ENCODE measurements at places on chromosomes 3 and 15.

GRCh38 chr3:58072763-58073130 is 64.5 kb downstream of the FLNB start:
- no peak for DNase-seq
- H3K4me1 ChIP-seq: peaks cover 4% of the 10 kb centered on the region
- no peaks in the 10 kb centered on the region for H3K36me3 ChIP-seq
- peaks cover 2% of the 10 kb centered on the region for H3K27me3 ChIP-seq

GRCh38 chr3:81503026-81503425 is 258.4 kb downstream of the GBE1 start:
- no peak overlapping the region for H3K4me3 ChIP-seq
- H3K36me3 ChIP-seq: peaks cover 4% of the 10 kb centered on the region
- H3K27me3 ChIP-seq: no peaks in the 10 kb centered on the region
- no peak for DNase-seq
- peaks cover 9% of the 10 kb centered on the region for H3K4me1 ChIP-seq
- no peak overlapping the region for H3K27ac ChIP-seq

GRCh38 chr3:108461661-108462111 is 48.7 kb downstream of the MYH15 start:
- peak overlapping the region; percentile 97 for H3K27ac ChIP-seq
- H3K4me3 ChIP-seq: no peak overlapping the region
- no peak for DNase-seq
- H3K36me3 ChIP-seq: no peaks in the 10 kb centered on the region
- peaks cover 2% of the 10 kb centered on the region for H3K27me3 ChIP-seq

- no peaks in the 10 kb centered on the region for H3K27me3 ChIP-seq
- no peak overlapping the region for H3K27ac ChIP-seq
- H3K4me3 ChIP-seq: no peak overlapping the region
- no peak for DNase-seq
- no peaks in the 10 kb centered on the region for H3K36me3 ChIP-seq
These were observed 174.4 kb downstream of the SI start for GRCh38 chr3:164903820-164904451.

- no peak overlapping the region for H3K4me3 ChIP-seq
- no peaks in the 10 kb centered on the region for H3K27me3 ChIP-seq
- H3K4me1 ChIP-seq: peaks cover 2% of the 10 kb centered on the region
- no peak for DNase-seq
- peaks cover 11% of the 10 kb centered on the region for H3K36me3 ChIP-seq
- H3K27ac ChIP-seq: no peak overlapping the region
These were observed 273.7 kb upstream of the UMPS start for GRCh38 chr3:124456506-124456905.

- no peak overlapping the region for H3K4me3 ChIP-seq
- no peak overlapping the region for H3K27ac ChIP-seq
- peaks cover 2% of the 10 kb centered on the region for H3K27me3 ChIP-seq
- no peak for DNase-seq
These were observed 90.4 kb downstream of the SUCLG2 start for GRCh38 chr3:67564008-67564407.

DNA sequence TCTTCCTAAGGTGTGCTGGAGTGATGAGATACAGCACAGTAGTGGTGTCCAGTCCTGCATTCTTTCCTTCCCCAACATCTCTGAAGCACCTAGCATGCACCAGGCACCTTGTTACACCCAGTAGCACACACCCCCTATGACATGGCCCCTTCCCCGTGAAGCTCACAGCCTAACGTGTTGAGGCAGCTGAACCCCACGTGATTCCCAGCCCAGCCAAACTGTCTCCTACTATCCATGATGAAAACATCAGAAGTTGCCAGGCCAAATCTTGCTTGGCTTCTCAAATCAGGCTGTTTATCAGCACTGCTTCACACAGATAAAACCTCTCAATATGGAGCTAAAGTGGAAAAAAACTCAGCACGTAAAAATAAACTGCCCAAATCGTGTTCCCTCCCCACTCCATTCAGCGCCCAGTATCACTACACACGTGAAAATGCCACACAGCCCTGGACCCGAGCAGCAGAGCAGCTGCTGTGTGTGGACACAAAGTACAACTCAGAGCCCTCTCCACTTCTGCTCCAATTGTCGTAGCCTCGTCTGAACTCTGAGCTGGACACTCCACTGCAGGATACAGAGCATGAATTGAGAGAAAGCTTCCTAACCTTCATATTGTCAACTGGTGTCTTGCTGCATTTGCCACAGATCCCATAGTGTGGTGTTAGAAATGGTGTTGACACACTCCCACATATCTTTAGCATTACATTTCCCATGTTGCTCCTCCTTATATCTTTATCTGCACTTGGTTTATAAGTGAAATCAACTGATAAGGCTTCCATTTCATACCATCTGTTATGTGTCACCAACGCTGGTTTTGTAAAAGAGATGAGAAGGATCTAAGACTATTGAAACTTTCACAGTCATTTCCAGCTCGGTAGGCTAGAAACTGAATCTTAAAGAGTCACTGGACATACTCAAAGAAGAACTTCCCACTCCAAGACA is 279.8 kb downstream of the RORA start:
- peaks cover 8% of the 10 kb centered on the region for H3K4me1 ChIP-seq
- no peak overlapping the region for H3K27ac ChIP-seq
- H3K4me3 ChIP-seq: no peak overlapping the region

- no peak overlapping the region for H3K4me3 ChIP-seq
- no peaks in the 10 kb centered on the region for H3K27me3 ChIP-seq
- H3K4me1 ChIP-seq: no peaks in the 10 kb centered on the region
- no peak for DNase-seq
These were observed 80.7 kb downstream of the PPARG start for GRCh38 chr3:12369598-12369997.

DNA sequence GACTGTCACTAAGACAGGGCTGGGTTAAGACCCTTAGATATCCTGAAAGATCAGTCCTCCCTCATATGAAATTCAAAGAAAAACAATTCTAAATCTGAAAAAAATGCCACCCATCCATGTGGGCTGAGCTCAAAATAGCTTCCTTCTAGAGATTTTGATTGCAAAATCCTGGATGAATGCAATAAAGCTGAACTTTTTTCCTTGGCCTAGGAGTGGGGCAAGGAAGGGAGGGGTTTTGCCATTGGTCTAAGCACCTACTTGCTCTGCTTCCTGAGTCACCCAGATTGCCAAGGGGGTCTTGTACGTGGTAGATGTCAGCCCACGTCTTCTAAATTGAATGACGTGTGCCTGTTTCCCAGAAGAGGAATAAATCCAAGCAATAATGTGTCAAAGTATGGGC is 15.3 kb upstream of the SMAD3 start:
- peaks cover 1% of the 10 kb centered on the region for H3K27me3 ChIP-seq
- H3K4me1 ChIP-seq: no peaks in the 10 kb centered on the region
- no peak overlapping the region for H3K4me3 ChIP-seq
- DNase-seq: no peak
- H3K27ac ChIP-seq: no peak overlapping the region

DNA sequence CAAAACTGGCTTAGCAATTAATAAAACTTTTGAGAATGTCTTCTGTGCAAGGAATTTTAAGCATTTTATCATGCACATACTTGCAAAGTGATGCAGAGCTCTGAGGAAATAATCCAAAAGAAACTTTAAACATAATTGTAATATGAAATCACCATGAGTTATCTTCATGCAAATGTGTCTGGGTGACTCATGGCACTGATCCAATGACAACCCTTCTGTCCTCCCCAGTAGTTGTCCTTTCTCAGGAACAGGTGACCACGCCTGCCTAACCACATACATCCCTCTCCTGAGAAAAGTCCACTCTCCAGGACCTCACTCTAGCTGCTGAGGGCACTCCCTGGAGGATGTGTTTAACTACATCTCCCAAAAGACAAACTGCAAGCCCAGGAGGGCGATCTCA is 530.6 kb upstream of the IL12A start:
- no peak overlapping the region for H3K4me3 ChIP-seq
- H3K36me3 ChIP-seq: no peaks in the 10 kb centered on the region
- no peak for DNase-seq
- H3K4me1 ChIP-seq: no peaks in the 10 kb centered on the region
- no peak overlapping the region for H3K27ac ChIP-seq

DNA sequence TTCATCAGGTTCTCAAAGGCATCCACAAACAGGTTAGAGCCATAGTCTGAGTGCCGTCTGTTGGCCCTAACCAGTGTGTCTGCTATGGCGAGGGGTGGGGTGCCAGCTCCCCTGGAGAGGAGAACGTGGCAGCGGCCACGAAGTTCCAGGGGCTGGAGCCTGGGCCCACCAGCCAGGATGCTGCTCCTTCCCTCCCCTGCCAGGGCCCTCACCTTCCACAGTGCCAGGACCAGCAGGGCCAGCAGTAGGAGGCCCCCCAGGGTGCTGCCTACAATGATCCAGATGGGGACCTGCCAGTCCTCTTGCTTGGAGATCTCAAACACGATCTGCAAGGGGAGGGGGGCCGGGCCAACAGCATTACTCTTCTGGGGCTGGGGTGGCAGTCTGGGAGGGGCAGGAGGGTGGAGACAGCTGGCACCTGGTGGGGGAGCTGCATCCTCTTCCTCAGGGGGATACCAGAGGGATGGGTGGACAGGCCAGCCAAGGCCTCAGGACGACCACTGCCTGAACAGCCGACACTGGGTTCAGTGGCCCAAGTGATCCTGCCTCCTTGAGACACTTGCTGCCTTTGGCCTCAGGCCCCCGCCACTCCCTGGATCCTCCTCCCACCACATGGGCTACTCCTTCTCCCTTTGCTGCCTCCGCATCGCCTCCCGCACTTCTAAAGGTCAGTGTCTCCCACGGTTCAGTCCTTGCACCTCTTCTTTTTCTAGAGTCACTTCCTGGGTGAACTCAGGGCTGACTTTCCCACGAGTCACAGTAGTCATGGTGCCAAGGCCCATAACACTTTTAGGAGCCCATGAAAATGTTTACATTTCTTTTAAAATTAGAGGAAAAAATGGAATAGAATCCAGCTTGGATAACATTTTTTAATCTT is 26.3 kb downstream of the FEM1B start:
- H3K4me1 ChIP-seq: peaks cover 17% of the 10 kb centered on the region
- no peak for DNase-seq
- H3K27me3 ChIP-seq: peaks cover 2% of the 10 kb centered on the region
- H3K4me3 ChIP-seq: no peak overlapping the region
- H3K27ac ChIP-seq: no peak overlapping the region

GRCh38 chr3:40864146-40864782 is 335.0 kb upstream of the CTNNB1 start:
- peaks cover 12% of the 10 kb centered on the region for H3K4me1 ChIP-seq
- H3K36me3 ChIP-seq: no peaks in the 10 kb centered on the region
- H3K4me3 ChIP-seq: no peak overlapping the region
- no peaks in the 10 kb centered on the region for H3K27me3 ChIP-seq
- DNase-seq: no peak

DNA sequence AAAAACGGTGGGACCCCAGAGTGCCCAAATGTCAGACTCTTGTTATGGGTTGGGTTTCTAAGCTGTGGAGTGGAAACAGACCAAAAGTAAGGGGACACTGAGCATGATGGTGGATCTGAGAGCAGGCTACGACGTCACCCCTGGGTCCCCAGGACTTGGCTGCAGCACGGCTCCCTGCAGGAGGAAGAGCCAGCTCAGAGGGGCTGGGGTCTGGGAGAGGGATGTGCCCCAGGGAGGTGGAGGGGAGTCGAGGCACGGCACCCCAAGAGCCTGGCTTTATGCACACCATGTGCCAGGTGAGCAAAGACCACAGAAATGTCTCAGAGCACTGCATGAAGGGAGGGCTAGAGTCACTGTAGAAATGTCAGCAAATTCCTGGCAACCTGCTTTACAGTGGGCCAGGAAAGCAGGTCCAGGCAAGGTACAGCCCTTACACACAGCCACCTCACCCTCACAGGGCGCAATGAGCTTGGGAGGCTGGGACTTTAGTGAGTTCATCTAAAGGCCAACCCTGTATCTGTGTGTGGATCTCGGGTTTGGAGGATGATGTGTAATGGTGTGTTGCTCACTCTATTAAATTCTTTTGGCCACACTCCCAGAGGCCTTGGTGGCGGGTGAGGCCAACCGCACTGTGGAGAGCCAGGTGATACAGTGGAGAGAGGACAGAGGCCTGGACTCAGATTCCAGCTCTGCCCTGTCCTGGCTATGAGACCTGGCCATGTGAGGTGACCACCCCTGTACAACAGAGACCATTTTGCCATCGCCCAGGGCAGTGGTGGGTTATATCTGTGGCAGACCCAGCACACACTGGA is 14.1 kb downstream of the CTSH start:
- peaks cover 12% of the 10 kb centered on the region for H3K27me3 ChIP-seq
- H3K27ac ChIP-seq: no peak overlapping the region
- no peak overlapping the region for H3K4me3 ChIP-seq
- H3K4me1 ChIP-seq: no peaks in the 10 kb centered on the region
- DNase-seq: no peak
- peaks cover 7% of the 10 kb centered on the region for H3K36me3 ChIP-seq

GRCh38 chr3:159057621-159058020 is 255.8 kb downstream of the MFSD1 start:
- no peaks in the 10 kb centered on the region for H3K36me3 ChIP-seq
- DNase-seq: no peak
- no peak overlapping the region for H3K27ac ChIP-seq
- H3K4me3 ChIP-seq: no peak overlapping the region
- no peaks in the 10 kb centered on the region for H3K4me1 ChIP-seq
- no peaks in the 10 kb centered on the region for H3K27me3 ChIP-seq

DNA sequence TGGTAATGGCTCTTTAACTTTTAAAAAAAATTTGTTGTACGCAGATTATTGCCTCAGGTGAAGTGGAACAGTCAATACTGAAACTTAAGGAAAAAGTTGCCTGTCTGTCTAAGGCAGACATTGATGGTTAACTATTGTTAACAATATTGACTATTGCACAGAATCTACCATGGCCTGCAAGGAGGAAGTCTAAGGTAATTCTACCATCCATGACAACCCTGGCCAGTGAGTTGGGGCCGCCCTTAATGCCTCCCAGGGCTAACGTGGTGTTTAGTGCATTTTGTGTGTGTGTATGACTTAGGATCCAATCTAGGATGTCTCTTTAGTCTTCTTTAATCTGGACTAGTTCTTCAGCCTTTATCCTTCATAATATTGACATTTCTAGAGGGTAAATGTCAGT is 2.1 kb upstream of the CPB1 start:
- no peak for DNase-seq
- H3K27ac ChIP-seq: no peak overlapping the region
- no peaks in the 10 kb centered on the region for H3K27me3 ChIP-seq
- H3K4me1 ChIP-seq: no peaks in the 10 kb centered on the region
- no peak overlapping the region for H3K4me3 ChIP-seq

GRCh38 chr3:67017211-67017610 is 19.1 kb downstream of the KBTBD8 start:
- no peak for DNase-seq
- H3K36me3 ChIP-seq: no peaks in the 10 kb centered on the region
- no peaks in the 10 kb centered on the region for H3K4me1 ChIP-seq
- H3K4me3 ChIP-seq: no peak overlapping the region
- no peaks in the 10 kb centered on the region for H3K27me3 ChIP-seq

Data from glutamatergic neuron (in vitro differentiated cells).